ENCODE measurements at places on chromosomes 5 and 9.

- no peak for ATAC-seq
Observed at GRCh38 chr9:127022913-127023660, 99.3 kb downstream of the ANGPTL2 start.

- ATAC-seq, result no peak
Observed at GRCh38 chr9:113154471-113154870, 3.7 kb downstream of the SLC31A2 start.

DNA sequence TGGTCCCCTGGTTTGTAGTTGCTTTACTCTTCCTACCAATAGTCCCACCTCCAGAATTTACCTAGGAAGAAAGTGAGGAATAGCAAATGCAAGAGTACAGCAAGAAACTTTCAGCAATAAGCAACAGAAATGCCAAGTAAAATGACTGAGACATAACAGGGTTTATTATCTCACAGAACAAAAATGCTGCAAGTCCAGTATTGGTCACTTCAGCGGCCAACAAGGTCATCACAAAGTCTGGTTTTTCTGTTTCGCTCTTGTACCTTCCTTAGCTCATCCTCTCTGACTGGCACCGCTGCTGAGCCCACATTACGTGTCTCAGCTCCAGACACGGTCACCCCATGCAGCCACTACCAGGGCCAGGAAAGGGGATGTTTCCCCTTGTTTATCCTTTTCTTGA lies 82.7 kb downstream of the RFK start:
- no peak for ATAC-seq

- ATAC-seq, result no peak
Observed at GRCh38 chr5:111856876-111857466, 100.0 kb upstream of the NREP start.

DNA sequence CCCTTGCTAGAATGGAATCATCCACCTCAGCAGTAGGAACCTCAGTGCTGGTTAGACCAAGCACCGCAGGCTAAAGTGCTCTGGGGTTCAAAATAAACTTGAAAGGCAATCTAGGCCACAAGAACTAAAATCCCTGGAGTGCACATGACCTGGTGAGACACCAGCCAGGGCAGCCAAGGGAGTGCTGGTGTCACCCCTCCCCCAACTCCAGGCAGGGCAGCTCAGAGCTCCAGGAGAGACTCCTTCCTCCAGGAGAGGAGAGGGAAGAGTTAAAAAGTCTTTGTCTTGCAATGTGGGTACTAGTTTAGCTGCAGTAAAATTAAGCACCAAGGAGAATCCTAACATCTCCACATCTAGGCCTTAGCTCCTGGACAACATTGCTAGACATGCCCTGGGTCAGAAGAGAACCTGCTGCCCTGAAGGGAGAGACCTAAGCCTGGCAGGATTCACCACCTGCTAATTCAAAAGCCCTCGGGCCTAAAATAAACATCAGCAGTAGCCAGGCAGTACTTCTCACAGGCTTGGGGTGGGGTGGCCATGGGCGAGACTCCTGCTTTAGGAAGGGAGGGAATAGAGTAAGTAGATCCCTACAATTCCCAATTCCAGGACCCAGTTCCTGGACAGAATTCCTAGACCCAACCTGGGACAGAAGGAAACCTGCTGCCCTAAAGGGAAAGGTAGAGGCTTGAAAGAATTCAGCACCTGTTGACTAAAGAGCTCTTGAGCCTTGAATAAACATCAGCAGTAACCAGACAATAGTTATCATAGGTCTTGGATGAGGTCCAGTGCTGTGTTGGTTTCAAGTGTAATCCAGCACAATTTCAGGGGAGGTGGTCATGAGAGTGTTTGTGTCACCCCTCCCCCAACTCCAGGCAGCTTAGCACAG lies 25.8 kb downstream of the UGT3A2 start:
- no peak for ATAC-seq
